Activated T-cell treated with anti-CD3 and anti-CD28 coated beads for 4 hours (primary cell): ENCODE measurements at places on chromosomes 4 and X.

GRCh38 chr4:94156826-94157225, 50.8 kb upstream of the SMARCAD1 start:
- DNase-seq: no peak

DNA sequence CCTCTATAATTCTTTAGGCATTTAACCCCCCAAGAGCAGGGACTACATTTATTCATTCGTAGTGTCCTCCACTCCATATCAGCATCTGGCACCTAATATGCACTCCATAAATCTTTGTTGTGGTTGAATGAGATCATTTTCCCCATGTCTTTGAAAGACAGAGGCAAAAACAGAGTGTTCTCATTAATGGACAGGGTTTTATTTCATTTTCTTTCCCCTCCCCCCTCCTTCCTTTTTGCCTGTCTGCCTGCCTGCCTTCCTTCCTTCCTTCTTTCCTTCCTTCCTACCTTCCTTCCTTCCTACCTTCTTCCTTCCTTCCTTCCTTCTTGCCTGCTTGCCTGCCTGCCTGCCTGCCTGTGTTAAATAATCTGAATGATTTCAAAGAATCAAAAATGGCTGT, 83.2 kb downstream of the SHROOM3 start:
- no peak for DNase-seq

- no peak for DNase-seq
Observed at GRCh38 chr4:112302320-112303274, 5.4 kb downstream of the ALPK1 start.

GRCh38 chrX:9367421-9367820, 97.4 kb upstream of the TBL1X start:
- no peak for DNase-seq

DNA sequence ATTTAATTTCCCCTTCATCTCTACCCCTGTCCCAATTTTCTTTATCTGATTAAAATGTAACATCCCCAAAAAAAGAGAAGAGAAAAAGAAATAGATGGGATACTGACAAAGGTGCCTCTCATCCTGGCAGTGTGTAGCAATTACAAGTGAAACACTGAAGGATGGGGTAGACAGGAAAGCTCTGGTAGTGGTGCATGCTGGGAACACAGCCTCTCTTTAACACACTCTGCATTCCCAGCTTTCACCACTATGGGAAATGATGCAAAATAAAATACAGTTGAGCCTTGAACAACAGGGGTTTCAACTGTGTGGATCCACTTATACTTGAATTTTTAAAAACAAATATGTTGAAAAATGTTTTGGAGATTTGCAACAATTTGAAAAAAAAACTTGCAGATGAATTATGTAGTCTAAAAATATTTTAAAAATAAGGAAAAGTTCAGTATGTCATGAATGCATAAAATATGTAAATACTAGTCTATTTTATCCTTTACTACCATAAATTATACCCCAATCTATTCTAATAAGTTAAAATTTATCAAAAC, 239.2 kb upstream of the DDX53 start:
- no peak for DNase-seq

DNA sequence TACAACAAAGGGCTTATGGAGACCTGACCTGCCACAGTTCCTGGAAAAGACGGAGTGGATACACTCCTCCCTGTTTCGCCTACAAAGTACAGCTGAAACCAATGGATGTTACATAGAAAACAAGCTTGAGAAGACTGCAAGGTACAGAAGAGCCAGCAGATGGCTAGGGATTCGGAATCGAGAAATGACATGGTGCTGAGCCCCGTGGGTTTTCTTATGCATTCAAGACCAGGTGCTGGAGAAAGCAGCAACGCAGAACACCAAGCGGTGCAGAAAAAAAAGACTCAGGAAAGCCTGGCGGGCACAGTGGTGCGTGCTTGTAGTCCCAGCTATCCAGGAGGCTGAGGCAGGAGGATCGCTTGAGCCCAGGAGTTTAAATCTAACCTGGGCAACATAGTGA, 13.8 kb downstream of the TIMM17B start:
- no peak for DNase-seq

GRCh38 chrX:110692866-110693265, 102.8 kb downstream of the CHRDL1 start:
- DNase-seq: no peak

GRCh38 chrX:54030329-54030728, 13.9 kb downstream of the PHF8 start:
- DNase-seq: no peak

- no peak for DNase-seq
Observed at GRCh38 chr4:152587127-152587526, 51.2 kb upstream of the FBXW7 start.

GRCh38 chr4:158211222-158211621, 936 bp downstream of the TMEM144 start:
- DNase-seq: no peak

GRCh38 chr4:52711834-52712250, 39.4 kb downstream of the ERVMER34-1 start:
- no peak for DNase-seq

DNA sequence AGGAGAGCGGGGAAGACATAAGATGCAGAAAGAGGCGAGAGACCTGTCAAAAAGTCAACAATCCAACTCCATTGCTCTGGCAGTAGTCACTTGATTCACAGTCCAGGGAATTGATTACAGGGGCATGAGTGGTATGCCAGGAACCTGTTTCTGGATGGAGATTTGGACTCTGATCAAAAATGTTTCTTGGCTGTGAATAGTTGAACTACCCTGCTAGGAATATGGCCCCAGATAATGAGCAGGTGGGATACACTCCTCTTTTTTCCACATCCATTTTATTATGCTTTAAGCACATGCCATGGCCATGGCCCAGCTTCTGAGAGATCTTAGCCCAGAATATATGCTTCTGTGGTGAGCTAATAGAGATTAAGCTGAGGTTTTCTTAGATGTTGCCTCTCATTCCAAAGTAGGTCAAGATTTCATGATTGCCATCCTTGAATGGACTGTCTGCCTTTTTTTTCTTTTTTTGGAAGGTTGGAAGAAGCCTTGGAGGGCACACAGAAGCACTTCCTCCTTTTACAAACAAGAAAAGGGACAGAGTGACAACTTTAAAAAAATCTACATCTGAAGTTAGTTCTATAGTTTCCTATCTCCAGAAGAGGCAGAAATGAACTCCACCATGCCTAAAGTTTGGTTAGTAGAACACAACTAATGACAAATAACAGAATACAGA, 121.9 kb downstream of the KIT start:
- DNase-seq: no peak

- DNase-seq: peak; percentile 34
Observed at GRCh38 chr4:68498413-68499007, 51.2 kb downstream of the TMPRSS11E start.

DNA sequence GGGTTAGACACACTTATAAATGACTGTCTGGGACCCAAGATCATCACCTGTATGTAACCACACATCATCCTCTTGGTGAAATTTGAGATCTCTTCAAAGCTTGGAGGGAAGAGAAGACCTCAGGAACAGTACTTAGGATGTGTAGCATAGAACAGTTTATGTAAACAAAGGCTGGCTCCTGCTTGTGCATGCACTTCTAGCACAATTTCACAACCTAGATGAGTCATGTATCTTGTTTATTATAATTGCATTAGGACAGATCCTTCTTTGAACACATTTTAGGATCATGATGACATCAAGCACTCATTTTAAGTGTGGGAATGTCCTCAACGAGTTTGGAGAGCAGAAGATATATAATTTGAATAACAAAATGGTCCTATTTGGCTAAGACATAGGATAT, 26.3 kb upstream of the ZMAT1 start:
- DNase-seq: no peak

DNA sequence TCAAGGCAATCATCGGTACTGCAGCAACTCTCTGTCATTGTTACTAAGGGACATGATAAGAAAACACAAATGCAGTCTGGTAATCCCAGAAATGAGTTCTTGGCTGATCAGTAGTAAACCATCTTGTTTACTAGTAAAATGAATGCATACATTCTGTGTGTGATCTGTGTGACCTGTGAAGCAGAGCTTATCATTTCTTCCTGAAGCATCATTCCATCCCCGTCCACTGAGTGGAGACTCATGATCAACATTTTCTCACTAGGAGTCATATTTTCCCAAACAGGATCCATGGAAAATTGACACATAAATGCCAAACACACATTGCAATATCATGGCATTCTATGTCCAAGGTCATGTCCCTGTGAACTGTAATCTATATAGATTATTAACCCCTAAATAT, 226.1 kb downstream of the ANKRD50 start:
- no peak for DNase-seq

- DNase-seq: no peak
Observed at GRCh38 chrX:108699368-108699767, 37.0 kb downstream of the IRS4 start.

GRCh38 chr4:24588216-24588954, 4.0 kb upstream of the DHX15 start:
- DNase-seq: no peak

DNA sequence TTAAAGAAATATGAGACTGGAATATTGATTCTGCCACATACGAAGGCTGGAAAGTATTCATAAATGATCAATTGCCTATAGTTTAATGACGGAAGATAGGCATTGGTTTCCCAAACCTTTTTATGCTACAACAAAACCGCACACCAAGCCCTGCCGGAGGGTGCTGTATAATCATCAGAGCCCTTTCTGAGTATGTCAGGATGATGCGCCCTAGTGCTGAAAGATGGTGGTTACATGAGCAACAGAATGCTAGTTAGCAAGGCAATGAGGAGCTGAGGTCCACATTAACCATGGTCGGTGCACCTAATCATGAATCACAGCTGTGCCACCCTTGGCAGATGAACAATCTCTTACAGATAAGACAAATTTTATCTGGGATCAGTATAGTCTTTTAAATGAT, 491.1 kb downstream of the PACRGL start:
- no peak for DNase-seq

DNA sequence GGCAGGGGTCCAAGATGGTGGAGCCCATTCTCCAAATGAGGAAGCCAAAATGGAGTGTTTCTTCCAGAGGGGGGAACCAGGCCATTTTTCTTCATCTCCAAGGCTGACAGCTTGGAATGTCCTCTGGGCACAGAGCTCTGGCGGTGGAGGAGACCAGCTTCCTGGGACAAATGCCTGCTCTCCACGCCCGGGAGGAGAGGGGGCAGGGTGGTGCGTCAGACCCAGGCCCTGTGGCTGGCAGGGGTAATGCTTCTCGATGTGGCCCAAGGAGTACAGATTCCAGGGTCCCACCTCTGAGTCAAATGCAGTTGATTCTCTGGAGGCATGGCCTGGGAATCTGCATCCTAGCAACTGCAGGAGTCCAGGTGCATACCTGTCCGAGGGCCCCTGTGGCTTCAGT, 44.6 kb upstream of the ADRA2C start:
- no peak for DNase-seq
